ENCODE measurements at places on chromosomes 16 and 17. TPM values are rescaled to one million over a fixed set of nuclear protein-coding genes. Genes with fewer than 3 reads are reported as not detected.

SYCE1L gene
- 12.1 TPM for total RNA-seq

CCL18 gene
- total RNA-seq: 0.20 TPM

GSDMA gene
- not detected for total RNA-seq

SPATA22 gene
- not detected for total RNA-seq

TEPSIN gene
- 15.8 TPM for total RNA-seq

AOC2 gene
- total RNA-seq: 1.2 TPM

TMEM114 gene
- not detected for total RNA-seq

NUPR1 gene
- 161 TPM for total RNA-seq

ZNF263 gene
- 46.1 TPM for total RNA-seq

CTRB2 gene
- total RNA-seq: 28.7 TPM

SYT17 gene
- total RNA-seq: 1.5 TPM

DNA sequence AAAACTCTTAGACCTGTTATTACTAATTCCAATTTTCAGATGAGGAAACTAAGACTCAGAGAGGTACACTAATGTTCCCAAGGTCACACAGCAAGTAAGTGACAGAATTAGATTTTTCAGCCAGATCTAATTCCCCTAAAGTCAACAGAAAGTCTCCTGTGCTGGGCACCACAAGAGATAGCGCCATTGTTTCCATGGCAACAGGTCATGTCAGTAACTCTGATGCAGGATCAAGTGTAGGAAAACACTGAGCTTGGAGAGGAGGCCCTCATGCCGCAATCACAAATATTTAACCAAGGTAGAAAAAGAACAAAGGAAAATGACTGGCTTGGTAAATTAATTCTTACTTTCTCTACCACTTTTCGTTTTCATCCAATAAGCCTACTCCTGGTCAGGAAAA, 166.0 kb upstream of the CDH13 start:
- no peak for DNase-seq

GRCh38 chr17:57255776-57256681, at the start of gene MSI2:
Gene MSI2 (plus strand): TSS chr17:57256523. CDS start chr17:57256743, 220 bp downstream.
- peak; percentile 98 for DNase-seq

GRCh38 chr16:53061256-53061655, 6.5 kb downstream of the CHD9 start:
- no peak for DNase-seq

- DNase-seq: no peak
Observed at GRCh38 chr17:78257810-78258322, 26.4 kb downstream of the TMEM235 start.

DNA sequence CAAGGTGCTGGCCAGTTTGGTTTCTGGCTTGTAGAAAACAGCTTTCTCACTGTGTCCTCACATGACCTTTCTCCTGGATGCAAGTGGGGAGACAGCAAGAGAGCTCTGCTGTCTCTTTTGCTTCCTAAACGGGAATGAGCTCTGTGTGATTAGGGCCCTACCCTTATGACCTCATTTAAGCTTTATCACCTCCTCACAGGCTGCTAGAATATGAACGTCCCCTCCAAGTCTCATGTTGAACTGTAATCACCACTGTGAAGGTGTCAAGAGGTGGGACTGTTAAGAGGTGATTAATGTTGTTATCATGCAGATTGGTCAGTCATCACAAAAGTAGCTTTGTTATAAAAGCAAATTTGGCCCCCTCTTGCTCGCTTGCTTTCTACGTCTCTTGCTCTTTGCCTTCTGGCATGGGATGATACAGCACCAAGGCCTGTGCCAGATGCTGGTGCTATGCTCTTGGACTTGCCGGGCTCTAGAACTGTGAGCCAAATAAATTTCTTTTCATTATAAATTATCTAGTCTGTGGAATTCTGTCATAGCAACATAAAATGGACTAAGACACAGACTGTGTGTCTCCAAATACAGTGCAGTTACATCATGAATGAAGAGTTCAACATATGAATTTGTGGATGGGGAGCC, 14.8 kb upstream of the POLR3E start:
- no peak for DNase-seq

DNA sequence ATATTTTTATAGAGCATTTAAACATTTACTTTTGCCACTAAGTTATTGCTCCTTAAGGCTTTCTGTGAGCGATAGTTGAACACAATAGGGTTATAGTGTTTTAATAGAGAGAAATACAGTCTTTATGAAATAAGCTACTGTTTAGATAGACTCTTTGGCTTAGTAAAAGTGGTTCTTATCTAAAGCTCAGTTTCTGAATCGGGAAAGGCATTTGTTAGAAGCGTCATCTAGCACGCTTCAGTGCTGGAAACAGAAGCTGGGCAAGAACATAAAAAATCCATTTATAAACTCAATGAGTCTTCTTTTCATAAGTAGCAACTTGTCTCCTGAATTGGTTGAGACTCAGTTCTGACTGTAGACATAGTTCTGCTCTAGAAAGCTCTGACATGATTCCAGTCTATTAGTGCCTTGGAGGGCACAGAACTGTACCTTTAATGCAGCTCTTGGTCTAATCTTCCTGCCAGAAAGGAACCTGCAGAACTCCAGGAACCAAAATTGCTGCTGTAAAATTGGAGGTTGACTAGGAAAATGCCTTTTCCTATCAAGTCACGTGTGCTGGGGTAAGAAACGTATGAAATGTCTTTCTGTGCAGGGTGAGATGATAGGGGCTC, 55.4 kb upstream of the DNAJA2 start:
- no peak for DNase-seq

- no peak for DNase-seq
Observed at GRCh38 chr16:12191102-12191501, 214.6 kb downstream of the SNX29 start.

DNA sequence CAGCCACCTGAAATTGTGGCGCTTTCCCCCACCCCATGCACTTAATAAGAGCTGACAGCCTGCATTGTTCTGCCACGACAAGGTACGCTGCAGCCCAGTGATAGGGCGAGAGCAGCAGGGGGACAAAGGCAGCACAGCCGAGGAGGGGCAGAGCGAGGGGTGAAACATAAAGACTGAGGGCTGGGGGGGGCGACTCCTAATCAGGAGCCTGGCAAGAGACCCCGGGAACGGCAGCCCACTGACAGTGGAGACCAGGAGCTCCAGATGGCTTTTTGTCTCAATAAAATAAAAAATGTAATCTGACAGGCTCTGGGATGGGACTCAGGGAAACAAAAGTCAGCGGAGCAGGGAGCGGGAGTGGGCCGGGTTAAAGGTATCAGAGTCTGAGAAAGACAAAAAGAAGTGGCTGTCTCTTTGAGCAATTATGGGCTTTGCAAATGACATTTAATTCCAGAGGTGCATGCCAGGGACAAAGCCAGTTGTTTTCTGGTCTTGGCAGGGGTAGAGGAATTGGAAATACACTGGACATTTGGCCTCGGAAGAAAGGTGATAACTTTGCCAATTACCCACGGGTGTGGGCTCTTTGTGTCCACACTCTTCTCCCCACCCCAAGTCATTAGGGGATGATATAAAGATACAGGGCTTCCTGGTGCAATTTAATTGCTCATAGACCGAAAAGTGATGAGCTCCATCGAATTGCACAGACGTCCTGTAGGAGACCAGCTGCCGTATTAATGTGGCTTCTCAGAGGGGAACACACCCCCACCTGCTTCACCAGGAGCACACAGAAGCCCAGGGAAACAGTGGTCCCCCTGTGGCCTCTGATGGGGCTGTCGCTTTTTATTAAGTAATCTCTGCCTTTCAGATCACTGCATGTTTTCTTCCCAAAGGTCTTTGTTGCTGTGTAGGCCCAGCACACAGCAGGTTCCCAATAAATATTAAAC, 17.6 kb upstream of the CCDC182 start:
- DNase-seq: no peak

DNA sequence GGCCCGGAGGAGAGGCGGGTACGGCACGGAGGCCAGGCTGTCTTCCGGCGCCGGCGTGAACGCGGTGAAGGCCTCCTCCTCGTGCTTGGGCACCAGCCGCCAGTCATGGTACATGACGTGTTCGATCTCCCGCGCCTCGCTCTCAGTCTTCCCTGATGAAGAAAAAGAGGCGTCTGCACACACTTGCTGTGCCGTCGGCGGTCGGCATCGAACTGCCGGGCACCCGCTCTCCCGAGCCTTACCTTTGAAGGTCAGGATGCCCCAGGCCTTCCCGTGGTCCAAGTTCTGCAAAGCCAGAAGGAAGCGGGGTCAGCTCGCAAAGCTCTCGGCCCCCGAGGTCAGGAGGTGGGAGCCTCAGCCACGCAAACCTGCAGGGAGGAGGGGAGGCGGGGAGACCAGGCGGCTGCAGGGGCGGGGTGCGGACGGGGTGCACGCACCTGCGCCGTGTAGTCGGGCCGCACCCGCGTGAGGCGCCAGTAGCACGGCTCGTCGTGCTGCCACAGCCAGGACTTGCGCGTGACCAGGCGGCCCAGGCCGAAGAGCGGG, at the start of gene EME2:
Gene EME2 (plus strand): TSS at position 449 of the 546 bp plus-strand sequence. CDS start 418 bp downstream, outside the sequence.
- DNase-seq: no peak

- DNase-seq: no peak
Observed at GRCh38 chr17:59842901-59843652, 49.7 kb downstream of the TUBD1 start.

DNA sequence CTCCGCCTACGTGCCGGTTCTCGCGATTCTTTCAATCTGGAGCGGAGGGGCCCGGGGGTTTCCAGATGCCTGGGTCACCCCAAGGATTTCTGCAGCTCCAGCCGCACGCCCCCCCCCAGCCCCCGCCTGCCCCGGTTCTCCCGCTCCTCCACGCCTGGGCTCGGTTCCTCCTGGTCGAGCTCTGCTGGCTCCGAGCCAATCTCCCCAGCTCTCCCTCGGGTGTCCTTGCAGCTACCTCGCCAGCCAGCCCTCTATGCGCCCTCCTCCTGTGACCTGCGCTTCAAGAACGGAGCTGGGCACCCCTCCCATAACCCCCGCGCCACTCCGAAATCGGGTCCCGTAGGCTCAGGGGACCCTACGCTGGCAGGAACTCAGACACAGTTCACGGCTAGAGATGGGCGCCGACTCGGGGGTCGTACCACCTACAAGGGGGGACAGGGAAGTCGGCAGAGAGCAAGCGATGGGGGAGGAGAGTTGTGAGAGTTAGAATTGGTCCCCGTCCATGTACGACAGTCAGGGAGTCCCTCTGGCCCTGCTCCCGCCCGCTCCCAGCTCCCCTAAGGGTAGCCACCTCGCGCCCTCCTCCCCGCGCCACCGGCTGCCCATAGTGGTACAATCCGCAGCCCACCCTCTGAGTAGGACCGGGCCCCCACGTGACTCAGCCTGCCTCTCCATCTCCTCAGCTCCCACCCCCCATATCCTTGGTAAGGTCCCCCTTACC, 961 bp downstream of the FGF11 start:
- peak; percentile 65 for DNase-seq

Measured in ovary (tissue), 10 donors.